Right ventricle myocardium inferior (tissue), 1 donor: ENCODE measurements at places on chromosomes 5 and 9. TPM values are rescaled to one million over a fixed set of nuclear protein-coding genes. Genes with fewer than 3 reads are reported as not detected.

DNA sequence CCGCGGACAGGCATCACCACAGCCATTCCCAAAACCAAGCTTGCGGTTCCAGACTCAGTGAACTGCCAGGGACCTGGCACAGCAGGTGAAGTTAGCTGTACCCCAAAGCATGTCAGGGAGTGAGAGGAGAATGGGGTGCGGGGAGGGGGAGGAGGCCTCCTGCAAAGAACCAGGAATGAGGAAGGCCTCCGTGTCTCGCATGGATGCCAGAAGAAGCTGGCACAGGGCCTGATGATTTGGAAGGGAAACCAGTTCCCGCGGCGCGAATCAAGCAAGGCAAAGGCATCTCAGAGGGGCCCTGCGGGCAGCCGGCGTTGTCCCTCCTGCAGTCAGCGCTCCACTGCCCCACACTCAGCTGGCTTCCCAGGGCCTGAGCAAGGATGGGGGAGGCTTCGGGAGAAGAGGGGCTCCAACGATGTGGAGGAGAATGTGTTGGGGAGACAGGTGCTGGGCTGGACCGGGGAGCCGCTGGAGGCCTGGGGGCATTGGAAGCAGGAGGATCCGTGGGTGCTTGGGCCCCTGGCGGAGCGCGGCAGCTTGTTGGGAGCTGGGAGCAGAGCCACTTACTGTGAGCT, 14.6 kb downstream of the SLC9A3 start:
- no peak for DNase-seq

DNA sequence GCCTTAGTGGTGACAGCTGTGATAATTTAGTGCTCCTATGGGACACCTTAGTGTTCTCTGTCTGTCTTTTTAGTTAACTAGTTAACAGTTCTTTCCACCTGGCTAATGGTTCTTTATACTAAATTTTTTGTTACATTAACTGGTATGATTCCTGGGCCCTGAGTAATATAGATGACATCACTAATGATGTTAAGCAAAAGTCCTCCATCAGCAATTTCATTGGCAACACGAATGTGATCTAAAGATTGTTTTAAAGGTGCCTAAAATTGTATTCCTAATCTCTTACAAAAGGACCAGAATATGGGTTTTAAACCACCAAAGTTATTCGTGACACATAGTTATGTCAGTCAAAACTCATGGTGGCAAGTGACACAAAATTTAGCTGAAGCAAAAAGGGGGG, 235.3 kb downstream of the TENT4A start:
- no peak for DNase-seq

GRCh38 chr9:134913041-134913712, 4.5 kb downstream of the FCN1 start:
- no peak for DNase-seq

TMOD1 gene
- total RNA-seq = 192 TPM

DNA sequence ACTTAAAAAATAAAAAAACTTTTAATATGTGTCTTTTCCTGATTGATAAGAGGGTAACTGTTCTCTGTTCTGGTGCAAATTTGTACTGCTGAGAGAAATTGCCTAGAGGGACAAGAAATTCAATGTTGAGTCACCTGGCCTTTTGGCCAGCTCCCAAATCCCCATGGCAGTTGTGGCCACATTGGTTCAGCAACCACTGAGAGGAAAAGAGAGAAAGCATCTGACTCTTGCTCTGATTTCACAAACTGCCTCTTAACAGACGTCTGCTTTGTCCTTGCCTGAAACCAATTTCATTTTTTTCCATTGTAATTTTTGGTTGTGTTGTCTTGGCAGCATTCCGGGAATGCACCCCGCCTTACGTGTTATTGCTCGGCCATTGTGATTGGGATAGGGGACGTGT, 42.4 kb downstream of the NTRK2 start:
- no peak for DNase-seq

GRCh38 chr9:6080154-6080716, 64.8 kb upstream of the RANBP6 start:
- DNase-seq = peak; percentile 86

DNA sequence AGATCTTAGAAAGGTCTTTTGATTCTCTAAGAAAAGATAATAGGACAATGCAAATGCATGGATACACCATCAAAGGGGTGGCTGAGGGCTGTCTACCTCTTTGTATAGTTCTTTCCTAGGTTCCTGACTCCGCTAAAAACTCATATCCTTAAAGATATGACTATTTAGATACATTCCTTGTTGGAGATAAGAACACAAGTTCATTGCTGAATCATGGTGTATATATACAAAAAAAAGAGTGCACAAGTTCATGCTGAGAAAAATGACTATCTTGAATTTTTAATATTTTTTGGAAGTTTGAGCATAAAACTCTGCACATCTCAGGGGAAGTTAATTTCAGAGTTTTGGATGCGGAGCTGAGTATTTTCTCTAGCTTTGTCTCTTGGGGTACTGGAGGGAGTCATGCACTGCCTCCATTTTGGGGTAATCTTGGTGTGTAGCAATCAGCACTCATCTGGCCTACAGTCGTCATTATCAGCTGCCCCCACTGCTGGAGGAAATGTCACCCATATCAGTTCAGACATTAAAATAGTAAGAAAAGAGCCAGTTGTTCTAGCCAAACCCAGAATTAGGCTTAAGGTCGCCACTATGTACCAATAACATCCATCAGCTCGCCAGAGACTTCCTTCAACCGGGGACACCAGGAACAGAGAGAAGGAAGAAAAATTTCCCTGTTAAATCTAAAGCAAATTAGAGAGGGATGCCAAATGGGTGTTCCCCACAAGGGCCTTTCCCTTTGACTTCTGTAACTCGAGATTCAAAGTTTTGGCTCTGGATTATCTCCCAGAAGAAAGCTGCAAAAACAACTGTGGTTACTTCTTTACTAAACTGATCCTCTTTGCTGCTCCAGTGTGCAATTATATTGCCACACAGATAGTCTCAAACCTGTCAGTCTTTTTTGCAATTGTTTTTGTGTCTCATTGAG, 49.0 kb downstream of the PTTG1 start:
- DNase-seq = no peak

DNA sequence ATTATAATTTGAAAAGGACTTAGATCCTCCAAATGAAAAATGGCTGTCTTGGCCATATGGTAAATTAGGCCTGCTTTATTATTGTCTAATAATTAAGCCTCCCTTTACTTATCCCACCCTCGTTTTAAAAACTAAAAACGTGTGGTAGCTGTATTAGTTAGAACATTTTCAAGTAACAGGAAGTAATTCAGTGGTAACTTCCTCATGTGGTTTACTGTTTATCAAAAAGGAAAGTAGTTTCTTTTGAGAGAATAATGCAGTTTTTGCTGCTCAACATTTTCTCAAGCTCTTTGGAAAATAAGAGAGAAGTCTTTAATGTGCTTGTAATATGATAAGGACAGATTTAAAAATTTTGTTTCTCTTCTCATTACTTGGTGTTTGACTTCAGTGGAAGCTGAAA, 26.0 kb downstream of the ZCCHC7 start:
- DNase-seq = no peak

DNA sequence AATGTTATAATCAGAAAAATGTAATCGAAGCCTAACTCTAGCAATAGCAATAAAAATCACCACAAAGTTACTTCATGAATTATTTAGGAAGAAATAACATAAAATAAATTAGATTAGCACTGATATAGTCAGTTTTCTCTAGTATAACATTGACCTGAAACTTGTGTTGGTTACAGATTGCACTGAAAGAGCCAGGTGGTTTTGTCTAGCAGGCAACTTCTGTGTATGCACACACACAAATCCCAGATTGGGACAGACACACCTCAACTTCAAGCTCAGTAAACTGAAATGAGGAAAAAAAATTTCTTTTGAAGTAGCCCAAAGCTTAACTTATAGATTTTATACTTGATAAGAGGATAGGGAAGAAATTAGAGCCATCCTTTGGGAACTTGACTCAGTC, 129.3 kb downstream of the EFNA5 start:
- DNase-seq = no peak

GABRB2 gene
- total RNA-seq = 0.05 TPM

MZB1 gene
- total RNA-seq = 1.2 TPM

DNA sequence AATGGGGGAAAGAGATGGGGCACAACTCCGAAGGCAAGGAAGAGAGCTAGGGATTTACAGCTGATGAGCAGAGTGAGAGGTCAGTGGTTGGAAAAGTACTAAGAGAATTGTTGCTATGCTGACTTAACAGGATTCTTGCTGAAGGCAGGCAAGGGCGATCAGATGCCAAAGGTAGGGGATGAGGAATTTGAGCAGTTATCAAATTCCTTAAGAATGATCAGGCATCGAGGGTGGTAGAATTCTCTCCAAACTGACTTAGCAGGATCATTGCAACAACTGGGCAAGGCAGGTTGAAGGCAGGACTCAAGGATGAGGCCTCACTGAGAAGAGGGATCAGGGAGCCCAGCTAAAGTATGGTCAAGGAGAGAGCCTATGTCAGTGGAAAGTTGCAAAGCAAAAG, 171.0 kb downstream of the HSD17B3 start:
- DNase-seq = no peak

KLF4 gene
- 36.9 TPM for total RNA-seq

DNA sequence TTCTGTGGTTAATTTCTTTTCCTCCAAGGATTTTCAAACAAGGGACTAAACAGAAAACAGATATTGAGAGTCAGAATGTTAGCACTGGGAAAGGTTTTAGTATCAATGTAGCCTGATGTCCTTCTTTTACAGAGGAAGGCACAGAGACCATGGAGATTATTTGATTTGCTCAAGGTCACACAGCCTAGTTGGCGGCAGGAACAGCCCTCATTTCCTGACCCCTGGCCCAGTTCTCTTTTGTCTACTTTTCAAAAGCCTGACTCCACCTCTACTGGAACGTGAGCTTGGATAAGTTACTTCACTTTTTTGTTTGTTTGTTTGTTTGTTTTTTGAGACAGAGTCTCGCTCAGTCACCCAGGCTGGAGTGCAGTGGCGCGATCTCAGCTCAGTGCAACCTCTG, 6.6 kb upstream of the NRG2 start:
- no peak for DNase-seq

IFNA10 gene
- not detected for total RNA-seq

DNA sequence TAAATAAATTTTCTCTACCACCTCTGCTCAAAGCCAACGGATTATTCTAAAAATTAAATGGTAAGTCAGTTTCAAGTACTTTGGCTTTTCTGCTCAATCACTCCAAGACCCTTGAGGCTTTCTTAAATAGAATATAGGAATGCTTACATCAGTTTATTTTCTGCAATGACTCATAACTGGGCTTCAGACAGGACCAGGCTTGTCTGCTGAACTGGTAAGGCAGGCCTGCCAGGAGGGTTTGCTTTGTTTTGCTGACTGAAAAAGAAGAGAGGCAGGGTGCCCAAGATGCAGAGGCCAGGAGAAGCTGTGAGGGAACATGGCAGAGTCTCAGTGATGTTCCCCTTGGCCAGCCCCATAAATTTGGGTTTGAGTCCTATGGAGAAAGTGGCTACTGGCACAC, 60.3 kb upstream of the EPB41L4A start:
- no peak for DNase-seq

PCDHA4 gene
- total RNA-seq = 0.08 TPM

DNA sequence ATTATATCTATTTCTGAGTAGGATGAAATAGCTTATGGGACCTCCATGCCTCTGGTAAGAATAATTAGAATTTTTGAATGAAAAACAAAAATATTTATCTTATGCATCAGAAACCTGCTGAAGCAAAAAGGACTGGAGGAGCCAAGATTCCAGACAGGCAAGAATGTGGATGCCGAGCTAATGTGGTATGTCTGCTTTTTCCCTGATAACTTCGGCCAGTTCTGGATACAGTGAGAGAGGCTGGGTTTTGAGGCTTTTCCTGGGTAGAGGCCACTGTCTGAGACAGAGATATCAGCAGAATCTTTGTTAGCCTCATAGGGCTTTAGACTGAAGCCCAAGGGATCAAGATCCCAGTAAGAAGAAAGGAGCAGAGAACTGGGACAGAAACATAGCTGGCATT, 5.2 kb upstream of the CTNND2 start:
- no peak for DNase-seq

DNA sequence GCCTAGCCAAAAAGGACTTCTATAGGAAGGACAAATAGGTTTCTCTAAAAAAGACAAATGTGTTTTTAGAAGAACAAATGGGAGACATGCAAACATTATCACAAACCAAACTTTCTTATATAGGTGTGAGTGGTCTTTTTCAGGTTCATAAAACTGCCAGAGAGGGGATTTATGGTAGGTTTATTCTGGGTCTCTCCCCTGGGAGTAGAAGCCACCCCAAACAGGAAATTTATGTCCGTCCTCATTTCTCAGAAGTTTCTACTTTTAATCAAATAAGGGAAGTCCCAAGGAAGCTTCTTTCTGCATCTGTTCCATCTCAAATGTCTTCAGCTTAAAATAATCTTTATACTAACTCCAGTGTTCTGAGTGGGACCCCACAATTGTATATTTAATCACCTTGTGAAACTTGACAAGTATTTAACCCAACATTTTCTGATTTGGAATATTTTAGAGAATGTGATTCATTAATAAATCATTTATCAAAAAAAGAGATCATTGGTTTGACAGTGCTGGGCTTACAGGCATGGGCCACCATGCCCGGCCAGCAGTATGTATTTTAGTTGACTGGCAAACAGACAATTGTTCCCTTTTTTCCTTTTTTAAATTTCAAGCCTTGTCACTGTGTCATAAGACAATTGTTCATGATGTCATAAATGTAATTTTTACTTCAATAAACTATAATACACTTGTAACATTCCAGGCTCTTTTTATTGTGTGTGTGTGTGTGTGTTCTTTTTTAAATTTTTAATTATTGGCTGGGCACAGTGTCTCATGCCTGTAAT, 44.6 kb upstream of the GLDC start:
- DNase-seq = no peak

DNA sequence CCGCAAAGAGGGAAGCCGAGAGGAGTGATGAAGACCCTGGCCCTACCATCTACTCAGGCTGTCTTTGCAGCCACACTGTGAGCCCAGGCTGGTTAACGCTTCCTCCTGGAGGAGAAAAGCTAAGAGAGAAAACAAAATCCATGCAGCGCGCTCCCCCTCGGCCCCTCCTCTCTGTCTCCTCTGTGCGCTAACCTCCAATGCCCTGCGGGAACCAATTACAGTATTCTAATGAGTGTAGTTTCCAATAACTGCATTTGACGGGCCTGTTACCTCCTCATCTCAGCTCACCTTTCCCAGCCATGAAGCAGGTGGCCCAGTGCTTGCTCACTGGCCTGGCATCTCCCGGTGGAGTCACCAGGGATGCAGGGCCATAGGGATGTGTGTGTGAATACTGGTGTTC, 565.5 kb downstream of the EBF1 start:
- no peak for DNase-seq
